ENCODE measurements at places on chromosomes 12 and 14. TPM values are rescaled to one million over a fixed set of nuclear protein-coding genes. Genes with fewer than 3 reads are reported as not detected.

NOPCHAP1 gene
- 15.9 TPM for polyA plus RNA-seq

IFNG-AS1 gene
- polyA plus RNA-seq, result not detected

DNA sequence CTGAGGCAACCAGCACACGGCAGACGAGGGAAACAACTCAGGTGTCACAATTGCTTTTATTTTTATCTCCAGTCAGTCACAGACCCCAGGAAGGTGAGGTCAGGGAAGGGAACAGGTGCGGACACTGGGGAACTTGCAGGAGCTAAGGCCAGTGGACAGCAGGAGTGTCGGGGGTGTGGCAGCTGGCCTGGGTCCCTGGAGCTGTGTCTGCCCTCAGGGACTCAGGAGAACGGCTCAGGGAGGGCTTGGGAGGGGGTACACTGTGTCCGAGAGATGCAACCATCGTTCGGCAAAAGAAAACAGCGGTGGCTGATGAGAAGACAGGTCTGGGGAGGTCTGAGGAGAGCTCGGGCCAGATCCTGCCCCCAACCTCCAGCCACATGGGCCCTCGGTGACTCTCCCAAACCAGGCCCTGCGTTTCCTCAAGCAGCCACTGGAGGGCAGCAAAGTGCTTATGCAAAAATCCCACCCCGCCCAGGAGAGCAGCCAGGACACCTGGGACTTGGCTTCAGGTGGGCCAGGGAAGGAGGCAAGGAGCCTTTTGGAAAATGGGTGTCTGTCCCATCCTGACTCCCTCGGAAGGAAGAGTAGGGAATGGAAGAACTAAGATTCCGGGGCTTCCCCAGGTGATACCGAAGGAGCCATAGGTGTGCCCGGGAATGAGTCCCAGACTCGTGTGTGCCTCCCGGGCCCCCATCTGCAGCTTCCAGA lies 24.1 kb upstream of the BCDIN3D start:
- DNase-seq, result peak; percentile 90

DNA sequence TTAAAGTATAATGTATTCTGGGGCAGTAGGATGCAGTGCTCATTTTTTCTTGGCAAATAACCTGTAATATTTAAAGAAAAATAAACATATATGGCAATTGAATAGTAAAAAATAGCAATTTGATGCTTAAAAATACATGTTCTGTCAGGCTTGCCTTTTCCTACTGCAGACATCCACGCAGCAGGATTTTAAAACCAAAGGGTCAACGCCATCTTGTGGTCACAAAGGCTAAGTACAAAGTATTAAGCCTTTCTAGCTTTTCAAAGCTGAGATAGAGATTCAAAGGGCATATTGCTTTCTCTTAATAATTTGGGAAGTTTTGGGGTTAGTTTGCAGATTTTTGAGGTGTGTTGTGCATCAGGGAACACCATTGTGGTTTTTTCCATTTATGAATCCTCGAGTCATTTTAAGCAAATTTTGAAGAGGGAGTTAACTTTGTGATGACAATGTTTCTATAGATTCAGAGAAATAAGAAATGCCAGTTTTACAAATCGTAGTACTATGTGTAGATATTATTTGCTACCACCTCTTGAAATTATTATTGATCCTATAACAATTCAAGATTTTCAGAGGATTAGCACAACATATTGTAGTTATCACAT lies 4.7 kb upstream of the CCER1 start:
- peak; percentile 80 for DNase-seq

DNA sequence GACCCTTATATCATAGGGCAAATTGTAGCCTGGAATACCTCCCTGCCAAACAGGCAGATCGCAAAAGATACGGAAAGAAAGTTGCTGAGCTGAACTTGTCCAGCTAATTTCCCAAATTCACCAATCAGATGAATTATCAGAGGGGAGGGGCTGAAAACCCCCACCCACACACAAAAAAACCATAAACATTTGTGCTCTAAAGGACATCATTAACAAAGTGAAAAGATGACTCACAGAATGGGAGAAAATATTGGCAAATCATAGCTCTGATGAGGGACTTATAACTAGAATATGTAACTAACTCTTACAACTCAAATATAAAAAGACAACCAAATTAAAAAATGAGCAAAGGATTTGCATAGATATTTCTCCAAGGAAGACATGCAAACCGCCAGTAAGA lies 36.3 kb downstream of the PTHLH start:
- no peak for DNase-seq

DNA sequence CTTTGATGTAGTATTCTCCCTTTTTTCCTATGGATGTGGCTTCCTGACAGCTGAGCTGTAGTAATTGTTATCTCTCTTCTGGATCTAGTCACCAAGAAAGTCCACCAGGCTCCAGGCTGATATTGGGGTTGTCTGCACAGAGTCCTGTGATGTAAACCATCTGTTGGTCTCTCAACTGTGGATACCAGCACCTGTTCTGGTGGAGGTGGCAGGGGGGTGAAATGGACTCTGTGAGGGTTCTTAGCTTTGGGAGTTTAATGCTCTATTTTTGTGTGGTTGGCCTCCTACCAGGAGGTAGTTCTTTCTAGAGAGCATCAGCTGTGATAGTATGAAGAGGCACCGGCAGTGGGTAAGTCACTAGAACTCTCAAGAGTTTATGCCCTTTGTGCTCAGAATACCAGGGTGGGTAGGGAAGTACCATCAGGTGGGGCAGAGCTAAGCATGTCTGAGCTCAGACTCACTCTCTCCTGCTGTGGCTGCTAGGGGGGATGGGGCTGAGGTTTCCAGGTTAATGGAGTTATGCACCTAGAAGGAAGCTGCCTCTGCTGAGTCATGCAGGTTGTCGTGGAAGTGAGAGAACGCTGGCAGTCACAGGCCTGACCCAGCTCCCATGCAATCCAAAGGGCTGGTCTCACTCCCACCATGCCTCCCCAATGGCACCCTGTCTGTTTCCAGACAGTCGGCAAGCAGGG lies 3.0 kb upstream of the TAS2R14 start:
- DNase-seq, result no peak

DNA sequence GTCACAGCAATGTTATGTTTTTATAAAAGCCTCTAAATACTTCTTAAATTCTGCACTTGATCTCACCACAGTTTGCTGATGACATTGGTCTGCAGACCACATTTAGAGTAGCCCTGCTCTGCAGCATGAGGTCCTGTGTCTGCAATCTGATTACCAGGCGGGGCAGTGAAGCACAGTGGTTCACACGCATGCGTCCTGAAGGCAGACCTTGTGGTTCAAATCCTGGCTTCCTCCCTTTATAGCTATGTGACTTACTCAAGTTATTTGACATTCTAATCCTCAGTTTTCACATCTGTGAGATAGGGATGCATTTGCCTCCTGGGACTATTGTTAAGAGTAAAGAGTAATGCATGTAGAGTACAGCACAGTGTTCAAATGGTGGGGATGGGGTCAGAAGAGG lies 50.3 kb downstream of the BMAL2 start:
- no peak for DNase-seq

PRKD1 gene
- 2.7 TPM for polyA plus RNA-seq

DNA sequence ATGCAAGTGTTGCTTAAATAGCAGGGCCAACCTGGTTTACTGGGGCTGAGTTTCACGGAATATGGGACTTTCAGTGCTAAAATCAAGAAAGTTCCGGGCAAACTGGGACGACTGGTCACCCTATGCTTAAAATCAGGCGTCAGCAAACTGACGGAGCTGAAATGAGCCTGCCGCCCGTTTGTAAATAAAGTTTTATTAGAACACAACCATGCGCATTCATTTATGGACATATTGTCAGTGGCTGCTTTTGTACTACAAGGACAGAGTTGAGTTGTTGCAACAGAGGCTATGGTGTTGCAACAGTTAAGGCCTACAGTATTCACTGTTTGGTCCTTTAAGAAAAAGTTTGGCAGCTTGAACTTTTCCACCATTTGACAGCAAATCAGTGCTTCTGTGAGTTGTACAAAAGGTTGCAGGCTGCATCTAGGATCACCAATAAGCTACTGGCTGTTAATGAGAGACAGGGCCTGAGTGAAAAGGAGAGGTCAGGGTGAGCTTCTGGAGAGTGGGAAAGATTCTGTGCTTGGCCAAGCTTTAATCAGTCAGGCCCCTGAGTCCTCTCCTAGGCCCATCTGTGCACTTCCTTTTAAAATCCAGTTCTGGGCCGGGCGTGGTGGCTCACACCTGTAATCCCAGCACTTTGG lies 13.3 kb downstream of the SELPLG start:
- no peak for DNase-seq

UBR7 gene
- polyA plus RNA-seq, result 16.5 TPM

DNA sequence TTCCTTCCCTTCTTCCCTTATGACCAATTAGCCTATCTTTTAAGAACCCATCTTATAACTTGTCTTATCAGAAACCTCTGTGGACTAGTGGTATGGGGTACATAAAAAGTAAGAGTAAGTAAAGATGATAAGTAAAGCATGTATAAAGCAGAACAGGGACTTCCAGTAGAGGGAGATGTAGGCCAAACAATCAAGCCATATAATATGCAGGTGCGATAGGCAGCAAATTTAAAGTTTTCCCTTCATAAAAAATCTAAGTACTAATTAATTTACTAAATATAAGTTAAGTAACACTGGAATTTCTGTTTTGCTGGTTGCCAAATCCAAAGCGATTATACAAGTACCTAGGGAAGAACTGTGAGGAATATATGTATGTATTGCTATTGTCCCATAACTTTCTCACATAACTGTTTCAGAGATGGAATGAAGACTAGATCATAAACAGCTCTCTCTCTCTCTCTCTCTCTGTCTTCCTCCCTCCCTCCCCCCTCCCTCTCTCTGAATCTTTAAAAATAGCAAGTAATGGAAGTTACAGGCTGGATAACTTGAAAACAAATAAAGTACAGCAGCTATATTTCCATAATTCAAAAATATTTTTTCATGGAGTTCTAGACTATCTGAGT lies 25.7 kb downstream of the METTL25 start:
- no peak for DNase-seq

TAS2R8 gene
- polyA plus RNA-seq, result not detected

Data from stomach (tissue), 19 donors.